ENCODE measurements at places on chromosomes 2 and 18. TPM values are rescaled to one million over a fixed set of nuclear protein-coding genes. Genes with fewer than 3 reads are reported as not detected.

- H3K36me3 ChIP-seq = peaks cover 3% of the 10 kb centered on the region
- no peaks in the 10 kb centered on the region for H3K4me1 ChIP-seq
- no peak for DNase-seq
- H3K4me3 ChIP-seq = no peak overlapping the region
- H3K27me3 ChIP-seq = peaks cover 6% of the 10 kb centered on the region
- no peak overlapping the region for H3K27ac ChIP-seq
These were observed 13.0 kb upstream of the FHL2 start for GRCh38 chr2:105411720-105412407.

DNA sequence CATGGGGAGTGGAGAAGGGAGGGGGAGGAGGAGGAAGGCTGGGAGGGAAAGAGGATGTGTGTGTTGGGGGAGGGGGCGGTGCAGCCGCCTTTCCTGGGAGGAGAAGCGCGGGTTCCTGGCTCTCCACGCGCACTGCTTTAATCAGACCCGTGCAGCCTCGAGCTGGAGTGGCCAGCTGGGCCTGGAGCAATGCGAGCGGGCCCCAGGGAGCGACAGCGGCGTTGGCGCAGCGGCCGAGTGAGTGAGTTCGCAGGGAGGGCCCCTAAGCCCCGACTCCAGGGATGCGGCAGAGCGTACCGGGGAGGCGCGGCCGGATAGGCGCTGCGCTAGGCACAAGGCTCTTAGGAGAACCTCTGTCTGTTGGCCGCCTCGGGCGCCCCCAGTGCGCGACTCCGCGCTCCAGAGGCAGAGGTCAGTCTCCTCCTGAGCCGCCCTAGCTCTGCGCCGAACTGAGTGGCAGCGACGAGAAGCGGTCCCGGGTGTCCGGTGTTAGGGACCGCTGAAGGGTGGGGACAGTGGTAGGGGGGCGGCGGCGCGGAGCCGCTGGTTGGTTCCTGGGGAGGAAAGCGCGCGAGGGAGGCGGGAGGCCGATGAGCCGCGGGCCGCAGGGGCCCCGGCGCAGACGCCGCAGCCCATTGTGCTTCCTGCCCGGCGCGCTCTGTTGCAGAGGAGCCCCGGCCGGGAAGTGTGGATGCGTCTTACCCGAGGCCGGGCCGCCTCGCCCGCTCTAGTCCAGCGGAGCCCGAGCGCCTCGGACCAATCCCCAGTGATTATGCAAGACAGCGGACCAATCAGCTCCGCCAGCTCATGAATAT, 455 bp upstream of the DLX1 start:
- H3K4me3 ChIP-seq = peak overlapping the region; percentile 99
- H3K36me3 ChIP-seq = peaks cover 30% of the 10 kb centered on the region
- peak; percentile 82 for DNase-seq
- peaks cover 100% of the 10 kb centered on the region for H3K27me3 ChIP-seq
- no peak overlapping the region for H3K27ac ChIP-seq
- peaks cover 65% of the 10 kb centered on the region for H3K4me1 ChIP-seq

DNA sequence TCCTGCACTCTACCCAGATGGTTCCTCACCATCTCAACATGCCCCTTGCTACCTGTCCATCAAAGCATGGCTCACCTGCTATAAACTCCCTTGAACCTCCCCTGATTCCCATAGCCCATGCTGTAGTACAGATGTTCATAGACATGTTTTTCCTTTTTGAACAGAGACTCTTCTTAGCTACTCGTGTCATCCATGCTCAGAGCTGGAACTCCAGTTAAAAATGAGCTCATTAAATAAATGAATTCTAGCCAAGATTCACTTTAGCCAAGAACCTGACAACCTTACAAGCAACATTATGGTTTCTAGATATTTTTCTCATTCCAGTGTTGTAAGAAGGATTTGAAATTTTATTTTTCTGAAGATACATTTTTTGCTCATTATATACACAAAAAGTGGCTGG, 65.0 kb downstream of the SCG2 start:
- peaks cover 9% of the 10 kb centered on the region for H3K36me3 ChIP-seq
- peaks cover 25% of the 10 kb centered on the region for H3K4me1 ChIP-seq
- no peak overlapping the region for H3K4me3 ChIP-seq
- peak overlapping the region; percentile 19 for H3K27ac ChIP-seq

GRCh38 chr18:43175257-43175656, 59.8 kb upstream of the RIT2 start:
- DNase-seq = no peak
- H3K27me3 ChIP-seq = no peaks in the 10 kb centered on the region
- H3K36me3 ChIP-seq = no peaks in the 10 kb centered on the region
- no peak overlapping the region for H3K4me3 ChIP-seq

- H3K4me1 ChIP-seq = no peaks in the 10 kb centered on the region
- H3K36me3 ChIP-seq = no peaks in the 10 kb centered on the region
These were observed 100.2 kb upstream of the SULT1C3 start for GRCh38 chr2:108139521-108139920.

- H3K4me3 ChIP-seq = no peak overlapping the region
- H3K36me3 ChIP-seq = no peaks in the 10 kb centered on the region
- DNase-seq = no peak
These were observed 684.6 kb upstream of the FANCL start for GRCh38 chr2:58925676-58926081.

The TFCP2L1 gene
- total RNA-seq = not detected

The CABLES1 gene
- 2.3 TPM for total RNA-seq

The PLCD4 gene
- 0.37 TPM for total RNA-seq

The ATOH8 gene
- 6.9 TPM for total RNA-seq

Data from neural crest cell (in vitro differentiated cells).